ENCODE measurements at places on chromosomes 6 and 20.

DNA sequence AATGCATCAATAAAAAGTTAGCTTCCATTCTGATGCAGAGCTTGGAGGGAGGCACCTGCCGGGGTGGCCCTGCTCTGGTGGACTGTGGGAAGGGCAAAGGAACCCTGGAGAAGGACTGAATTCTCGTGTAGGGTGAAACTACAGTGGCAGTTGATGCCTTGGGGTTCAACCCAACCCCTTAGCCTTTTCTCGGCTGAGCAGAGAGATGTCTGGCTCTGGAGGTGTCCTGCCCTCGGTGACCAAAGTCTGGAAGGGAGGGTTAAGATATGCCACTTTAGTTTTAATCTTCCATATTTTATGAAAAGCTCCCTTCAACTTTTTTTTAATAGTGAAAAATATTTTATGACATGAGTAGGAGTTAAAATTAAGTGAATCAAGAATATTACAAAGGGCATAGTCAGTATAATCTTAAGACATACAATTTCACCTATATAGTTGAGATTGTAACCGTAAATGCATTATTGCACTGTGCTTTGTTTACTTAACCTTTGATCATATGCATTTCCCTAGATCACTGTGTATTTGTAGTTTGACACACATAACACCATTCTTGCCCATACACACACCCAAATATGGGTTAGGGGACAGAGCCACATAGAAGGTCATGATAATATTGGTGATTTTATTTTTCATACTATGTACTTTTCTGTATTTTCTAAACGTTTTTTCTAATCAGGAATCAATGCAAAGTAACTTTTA, 179.6 kb downstream of the MCHR2 start:
- DNase-seq = no peak

GRCh38 chr20:63206878-63207277, 9.1 kb downstream of the YTHDF1 start:
- no peak for DNase-seq

- peak; percentile 69 for DNase-seq
These were observed at the start of gene CD164 for GRCh38 chr6:109381747-109382575. Gene CD164 (minus strand): TSS chr6:109382467. CDS start chr6:109382378, 89 bp downstream.

DNA sequence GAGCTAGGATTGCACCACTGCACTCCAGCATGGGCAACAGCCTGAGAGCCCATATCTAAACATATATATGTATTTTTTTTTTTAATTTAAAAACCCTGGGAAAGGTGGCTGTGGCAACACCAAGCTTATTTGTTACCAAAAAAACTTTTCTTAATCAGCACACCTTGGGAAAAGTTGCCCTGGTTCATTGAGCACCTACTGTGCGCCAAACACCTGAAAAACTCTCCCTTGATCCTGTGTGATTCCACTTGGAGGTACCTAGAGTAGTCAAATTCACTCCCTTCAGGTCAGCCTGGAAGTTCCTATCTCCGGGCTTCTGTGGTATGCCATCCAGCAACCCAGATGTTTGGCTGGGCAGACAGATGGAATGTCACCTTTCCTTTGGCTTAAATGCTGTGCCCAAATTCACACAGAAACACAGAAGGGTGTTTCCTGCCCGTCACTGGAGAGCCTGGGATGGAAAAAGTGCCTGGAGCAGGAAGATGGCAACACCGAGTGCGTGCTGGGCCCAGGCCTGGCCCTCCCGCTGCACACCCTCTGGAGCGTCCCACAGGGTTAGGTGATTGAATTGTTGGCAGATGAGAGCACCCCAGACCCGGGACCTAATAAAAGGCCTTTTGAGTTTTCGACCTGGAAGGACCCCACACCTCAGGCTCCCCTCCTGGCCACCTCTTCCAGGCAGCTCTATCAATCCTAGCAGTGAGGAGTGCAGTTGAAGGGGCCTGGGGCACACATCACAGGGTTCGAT, 337.5 kb downstream of the ZFAND3 start:
- no peak for DNase-seq

DNA sequence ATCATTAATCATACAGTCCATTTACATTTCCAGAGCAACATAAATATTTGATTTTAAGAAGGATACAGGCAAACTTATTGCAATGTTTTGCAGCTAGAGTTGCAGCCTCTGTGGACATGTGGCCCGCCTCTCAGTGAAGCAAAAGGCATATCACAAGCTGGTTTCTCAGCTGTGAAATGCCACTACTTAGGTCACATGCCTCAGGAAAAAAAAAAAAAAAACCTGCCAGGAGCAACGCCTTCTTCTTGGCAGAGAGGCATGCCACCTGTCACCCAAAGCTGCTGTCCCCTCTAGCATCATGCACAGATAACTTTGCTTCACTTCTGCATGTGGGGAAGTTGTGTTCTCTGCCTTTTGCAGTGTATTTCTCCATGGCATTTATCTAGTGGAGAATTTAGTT, 18.5 kb downstream of the GRM1 start:
- DNase-seq = no peak

- DNase-seq = no peak
These were observed 82.4 kb downstream of the ZNF292 start for GRCh38 chr6:87237804-87238203.

All from keratinocyte (primary cell).